ENCODE measurements at places on chromosomes 11 and 22.

DNA sequence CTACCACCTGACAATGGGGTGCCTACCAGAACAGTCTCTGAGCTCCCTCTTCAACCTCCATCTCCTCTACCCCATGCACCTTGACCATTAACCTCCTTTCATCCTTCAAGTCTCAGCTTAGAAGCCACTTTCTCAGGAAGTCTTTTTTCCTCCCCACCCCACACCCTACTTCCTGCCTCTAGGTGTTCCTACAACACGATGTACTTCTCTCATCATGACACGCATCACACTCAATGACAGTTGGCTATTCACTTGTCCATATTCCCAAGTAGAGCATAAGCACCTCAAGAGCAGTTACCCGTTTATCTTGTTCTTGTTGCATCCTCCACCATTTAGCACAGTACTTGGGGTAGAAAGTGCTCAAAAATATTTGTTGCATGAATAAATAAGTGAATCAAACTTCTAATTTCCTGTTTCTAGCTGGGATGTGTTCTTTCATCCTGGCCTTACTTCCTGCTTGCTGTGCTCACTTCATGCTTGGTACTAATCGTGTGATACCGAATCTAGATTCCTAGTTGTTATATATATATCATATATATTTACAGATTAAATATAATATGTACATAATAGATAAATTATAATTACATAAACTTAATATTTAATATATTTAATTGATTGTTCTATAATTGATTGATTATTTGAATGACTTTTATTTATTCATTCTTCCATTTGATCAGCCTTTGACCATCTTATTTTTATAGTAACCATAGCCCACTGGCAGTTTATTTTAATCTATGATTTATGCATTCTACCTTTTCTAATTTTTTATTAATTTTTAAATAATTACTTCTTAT is 177.5 kb upstream of the TMEM45B start:
- DNase-seq, result no peak

GRCh38 chr11:118186346-118187107 is 10.1 kb upstream of the SCN2B start:
- DNase-seq, result no peak

GRCh38 chr22:25098445-25099081 is 101.1 kb upstream of the CRYBB3 start:
- DNase-seq, result no peak

DNA sequence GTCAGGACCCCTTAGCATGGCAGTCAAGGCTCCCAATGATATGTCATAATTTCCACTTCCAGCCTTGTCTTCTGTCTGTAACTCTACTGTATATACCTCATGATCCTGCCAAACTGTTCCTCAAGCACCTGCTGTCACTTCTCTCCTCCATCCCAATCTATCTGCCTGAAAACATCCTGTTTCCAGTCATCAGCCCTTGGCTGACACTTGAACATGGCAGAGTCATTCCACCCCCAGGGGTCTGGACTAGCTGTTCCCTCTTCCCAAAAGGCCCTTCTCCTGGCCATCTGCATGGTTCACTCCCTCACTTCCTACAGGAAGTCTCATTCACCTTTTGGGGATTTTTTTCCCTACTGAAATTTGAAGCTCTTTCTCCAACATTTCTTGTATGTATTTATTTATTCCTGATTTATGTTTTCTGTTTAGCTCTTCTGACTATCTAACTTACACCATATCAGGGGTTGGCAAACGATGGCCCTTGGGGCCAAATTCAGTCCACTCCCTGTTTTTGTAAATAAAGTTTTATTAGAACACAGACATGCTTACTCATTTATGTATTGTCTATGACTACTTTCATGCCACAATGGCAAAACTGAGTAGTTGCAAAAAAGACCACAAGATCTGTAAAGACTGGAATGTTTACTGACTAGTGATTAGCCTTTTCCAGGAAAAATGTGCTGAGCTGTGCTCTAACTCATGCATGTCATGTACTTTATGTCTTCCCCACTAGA is 278.4 kb downstream of the KIRREL3 start:
- DNase-seq, result no peak

- no peak for DNase-seq
Observed at GRCh38 chr11:100356035-100356434, 331.1 kb upstream of the ARHGAP42 start.

DNA sequence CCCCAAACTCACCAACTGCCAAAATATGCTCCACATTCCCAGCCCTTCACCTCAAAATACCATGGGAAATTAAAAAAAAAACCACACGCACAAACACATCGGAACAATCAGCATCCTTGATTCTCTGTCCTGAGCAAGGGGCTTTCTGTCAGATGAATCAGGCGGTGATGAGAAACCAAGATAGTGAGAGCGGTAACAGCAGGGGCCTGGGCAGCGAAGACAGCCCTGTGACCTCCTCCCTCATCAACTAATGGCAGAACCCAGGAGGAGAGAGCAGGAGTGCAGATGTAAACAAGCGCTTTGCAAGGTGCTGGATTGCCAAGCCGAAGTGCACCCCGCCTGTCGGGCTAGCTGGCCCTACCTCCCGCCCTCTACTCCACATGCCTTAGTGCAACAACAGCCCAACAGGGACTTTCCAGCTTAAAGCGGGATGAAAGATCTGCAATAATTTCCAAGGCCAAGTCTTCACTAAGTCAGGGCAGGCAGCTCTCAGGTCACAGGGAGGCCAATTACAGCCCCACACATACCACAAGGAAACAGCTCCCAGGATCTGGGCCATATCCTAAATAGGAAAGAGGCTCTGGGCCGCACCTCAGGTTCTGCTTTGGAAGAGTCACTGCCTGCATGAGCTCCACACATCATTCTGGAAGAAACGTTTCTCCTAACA is 72.2 kb upstream of the BID start:
- no peak for DNase-seq

DNA sequence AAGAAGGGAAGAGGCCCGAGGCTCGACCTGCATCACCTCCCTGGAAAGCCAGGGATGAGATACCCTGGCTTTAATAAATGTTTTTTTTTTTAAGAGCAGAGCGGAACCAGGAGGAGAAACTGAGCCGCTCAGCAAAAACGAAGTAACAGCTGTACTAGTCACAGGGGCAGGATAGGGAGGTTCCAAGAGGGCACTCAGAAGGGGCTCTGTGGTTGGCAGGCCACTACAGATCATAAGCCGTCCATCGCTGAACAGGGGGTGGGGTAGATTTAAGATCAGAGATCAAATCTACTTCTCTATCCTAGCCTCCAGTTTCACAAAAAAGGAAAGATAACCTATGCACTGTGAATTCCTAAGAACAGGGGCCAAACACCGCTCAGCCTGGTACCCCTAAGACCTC is 625 bp downstream of the EIF3D start:
- DNase-seq, result no peak
